ENCODE measurements at places on chromosomes 5 and 9.

DNA sequence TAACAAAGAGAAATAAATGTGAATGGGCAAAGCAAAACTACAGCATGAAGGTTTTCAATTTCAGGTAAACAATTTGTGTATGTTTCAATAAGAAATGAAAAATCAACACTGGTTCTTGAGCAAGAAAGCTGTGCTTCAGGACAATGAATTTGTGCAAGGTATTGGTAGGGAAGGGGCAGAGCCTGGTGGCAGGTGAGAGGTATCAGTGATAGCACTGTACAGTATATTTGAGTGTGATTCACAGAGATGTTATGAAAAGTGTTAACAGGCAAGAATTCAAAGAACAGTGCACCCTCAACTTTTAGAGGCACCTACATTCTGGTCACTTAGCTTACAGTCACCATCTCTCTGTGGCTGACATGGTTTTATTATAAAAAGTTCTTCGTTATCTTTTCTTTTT lies 25.7 kb downstream of the PLPP1 start:
- no peak for DNase-seq

- no peak for DNase-seq
Observed at GRCh38 chr5:80185095-80185494, 70.8 kb downstream of the SERINC5 start.

DNA sequence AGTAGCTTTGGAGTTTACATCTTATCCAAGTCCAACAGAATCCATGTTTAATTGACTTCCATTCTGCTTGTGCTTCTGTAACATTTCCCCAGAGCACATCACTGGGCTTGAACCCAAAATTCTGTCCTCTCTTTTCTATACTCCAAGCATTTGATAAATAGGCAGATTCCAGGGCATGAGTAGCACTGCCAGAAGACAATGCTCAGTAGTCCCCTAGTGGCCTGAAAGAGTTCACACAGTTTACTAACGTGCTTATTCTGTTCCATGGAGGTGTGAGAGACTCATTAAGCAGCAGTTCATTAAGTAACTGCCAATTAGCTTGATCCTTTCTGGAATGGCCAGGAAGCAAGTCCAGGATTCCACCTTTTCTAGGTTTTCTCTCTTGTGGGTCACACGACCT lies 9.4 kb upstream of the GABRA6 start:
- no peak for DNase-seq

DNA sequence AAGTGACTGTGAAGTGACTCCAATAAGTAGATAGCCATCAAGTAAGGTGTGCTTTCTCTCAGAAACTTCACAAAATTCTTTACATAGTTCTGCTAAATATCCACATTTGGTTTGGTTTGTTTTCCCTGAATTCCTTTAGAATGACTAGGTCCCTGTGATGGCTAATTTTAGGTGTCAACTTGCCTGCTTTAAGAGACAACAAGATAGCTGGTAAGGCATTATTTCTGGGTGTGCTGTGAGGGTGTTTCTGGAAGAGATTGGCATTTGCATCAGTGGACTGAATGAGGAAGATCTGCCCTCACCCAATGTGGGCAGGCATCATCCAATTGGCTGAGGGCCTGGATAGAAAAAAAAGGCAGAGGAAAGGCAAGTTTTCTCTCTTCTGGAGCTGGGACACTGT lies 8.3 kb upstream of the PTBP3 start:
- no peak for DNase-seq

GRCh38 chr9:20048985-20049384 lies 260.1 kb upstream of the SLC24A2 start:
- no peak for DNase-seq

- DNase-seq, result no peak
Observed at GRCh38 chr5:68376935-68377334, 161.4 kb downstream of the PIK3R1 start.

DNA sequence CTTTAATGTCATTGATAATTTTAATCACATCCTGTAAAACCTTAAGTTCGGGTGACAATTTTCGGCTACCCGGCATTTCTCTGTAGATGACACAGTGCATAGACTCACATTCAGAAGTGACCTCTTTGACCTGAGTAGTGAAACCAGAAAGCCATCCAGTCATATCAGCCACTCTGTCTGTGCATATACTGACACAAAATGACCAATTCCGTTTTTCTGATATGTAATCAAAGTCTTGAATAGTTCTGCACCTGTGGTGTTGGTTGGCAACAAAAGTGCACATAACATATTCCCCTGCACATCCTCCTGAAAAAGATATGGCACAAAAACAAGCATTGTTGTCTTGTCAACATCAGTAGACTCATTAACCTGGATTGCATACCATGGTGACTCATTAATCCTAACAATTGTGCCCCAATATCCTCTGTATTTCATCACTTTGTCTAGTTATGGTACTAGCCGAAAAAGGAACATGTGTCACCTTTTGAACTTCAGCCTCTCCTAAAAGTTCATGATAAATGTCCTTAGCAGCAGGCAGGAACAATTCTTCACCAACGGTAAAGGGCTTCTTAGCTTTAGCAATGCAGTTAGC lies 4.6 kb upstream of the HNRNPA0 start:
- DNase-seq, result no peak

- DNase-seq, result no peak
Observed at GRCh38 chr9:89786655-89787054, 181.8 kb downstream of the GADD45G start.

DNA sequence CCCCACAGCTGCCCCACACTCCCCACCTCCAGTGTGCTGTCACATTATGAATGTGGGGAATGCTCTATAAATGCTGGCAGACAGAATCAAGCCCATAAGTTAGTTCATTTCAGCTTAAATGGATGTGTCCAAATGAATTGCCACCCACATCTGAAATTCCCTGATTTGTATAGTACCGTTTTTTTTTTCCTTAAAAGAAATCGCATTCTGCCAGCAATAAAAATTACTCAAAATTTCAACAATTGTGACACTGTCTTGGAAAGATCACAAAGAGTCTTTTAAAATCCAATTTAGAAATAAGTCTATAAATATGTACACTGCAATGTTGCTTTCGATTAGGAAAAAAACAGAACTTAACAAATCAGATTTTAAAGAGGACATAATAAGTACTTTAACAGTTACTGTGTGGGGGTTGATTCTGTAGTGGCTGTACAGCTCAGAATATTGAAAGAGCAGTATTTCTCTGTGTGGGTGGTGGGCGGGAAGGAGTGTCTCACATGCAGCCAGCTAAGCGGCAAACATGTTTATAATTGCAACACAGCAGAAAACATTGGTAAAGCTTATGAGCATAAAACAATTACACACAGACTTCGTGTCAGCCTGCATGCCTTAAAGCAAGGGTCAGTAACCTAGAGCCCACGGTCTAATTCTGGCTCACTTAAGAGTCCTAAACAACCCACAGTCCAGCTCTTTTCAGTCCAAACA lies 24.9 kb upstream of the CSNK1G3 start:
- DNase-seq, result no peak

- DNase-seq, result no peak
Observed at GRCh38 chr5:138192826-138193225, 13.9 kb downstream of the KIF20A start.

DNA sequence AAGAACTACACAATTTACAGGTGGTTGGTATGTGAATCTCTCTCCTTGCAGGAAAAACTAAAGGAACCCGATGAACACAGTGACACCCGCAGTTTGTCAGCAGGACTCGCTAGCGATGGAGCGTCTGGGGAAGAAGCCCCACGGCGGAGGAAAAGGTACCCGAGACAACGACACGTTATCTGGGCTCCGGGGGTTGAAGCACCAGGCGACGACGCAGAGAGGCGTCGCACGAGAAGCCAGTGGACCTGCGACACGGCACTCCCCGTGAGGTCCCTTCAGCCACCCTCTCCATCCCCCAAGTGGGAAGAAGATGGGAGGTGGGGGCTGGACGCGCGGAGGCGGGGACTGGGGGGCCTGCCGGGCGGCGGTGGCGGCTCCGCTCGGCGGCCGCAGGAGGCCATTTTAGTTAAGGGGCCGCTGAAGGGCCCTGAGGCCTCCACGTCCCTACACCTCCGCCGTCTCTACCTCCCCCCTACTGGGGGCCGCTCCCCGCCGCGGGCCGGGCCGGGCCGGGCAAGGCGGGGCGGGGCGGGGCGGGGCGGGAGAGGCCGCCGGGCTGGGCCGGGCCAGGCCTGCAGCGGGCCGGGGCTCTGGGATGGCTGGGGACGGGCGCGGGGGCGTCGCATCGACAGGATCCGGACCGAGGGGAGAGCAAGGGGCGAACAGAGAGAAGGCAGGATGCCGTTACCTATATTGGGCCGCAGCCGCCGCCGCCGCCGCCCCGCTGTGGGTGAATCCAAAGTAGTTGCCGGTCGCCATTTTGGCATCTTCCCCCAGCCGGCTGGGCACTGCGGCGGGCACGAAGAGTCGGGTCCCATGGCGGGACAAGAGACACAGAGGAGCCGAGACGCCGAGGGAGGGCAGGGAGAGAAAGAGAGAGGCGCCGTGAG lies 754 bp downstream of the ZFR start:
- peak; percentile 81 for DNase-seq

GRCh38 chr5:1776831-1777230 lies 22.8 kb downstream of the MRPL36 start:
- DNase-seq, result no peak

DNA sequence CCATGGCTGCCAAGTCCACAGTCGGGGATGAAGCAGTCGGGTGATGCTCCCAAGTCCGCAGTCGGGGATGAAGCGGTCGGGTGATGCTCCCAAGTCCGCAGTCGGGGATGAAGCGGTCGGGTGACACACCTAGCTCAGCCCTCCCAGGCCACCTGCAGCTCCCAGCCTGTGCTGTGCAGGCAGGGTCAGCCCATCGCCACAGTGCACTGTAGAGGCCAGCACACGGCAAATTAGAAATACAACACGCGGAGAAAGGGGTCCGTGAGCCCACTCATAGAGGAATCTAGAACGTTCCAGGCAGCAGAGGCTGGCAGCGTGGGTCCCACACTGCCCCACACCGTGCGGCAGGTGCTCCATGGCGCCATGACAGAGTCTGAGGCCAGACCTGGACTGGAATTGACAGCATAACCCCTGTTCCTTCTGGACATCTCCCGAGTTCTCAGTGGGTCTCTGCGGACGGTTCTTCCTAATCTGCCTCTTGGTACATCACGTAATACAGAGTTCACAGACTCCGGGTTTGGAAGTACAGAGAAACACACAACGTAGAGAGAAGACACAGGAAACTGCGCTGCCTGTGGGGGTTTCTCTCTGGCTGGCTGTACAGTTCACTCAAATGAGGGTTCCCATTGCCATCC lies 7.7 kb upstream of the EXOC3 start:
- DNase-seq, result no peak

DNA sequence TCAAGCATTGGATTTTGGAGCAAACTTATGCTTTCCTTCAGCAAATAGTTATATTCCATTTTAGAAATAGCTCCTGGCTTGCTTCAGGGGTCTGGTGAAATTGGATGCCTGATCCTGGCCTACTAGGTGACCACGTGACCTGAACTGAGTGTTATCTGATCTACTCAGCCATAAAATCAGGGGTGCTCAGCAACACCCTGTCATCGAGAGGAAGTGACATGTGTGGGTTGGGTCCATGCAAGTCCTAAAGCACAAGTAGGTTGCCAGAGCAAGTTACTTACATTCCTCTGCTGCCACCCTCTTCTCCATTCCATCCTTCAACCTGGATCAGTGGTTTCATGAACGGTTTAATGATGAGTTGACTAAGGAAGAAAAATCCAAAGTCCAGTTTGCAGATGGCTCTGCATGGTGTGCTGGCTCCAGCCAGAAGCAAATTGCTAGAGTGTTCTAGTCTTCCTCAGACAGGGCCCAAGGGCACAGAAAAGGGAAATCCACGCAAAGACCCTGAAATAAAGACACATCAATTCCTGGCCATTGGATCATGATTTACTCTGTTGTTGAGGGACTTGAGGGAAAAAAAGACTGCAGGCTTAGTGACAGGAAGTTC lies 2.8 kb upstream of the FAM193B start:
- no peak for DNase-seq

GRCh38 chr9:111943200-111943599 lies 46.6 kb downstream of the UGCG start:
- no peak for DNase-seq

DNA sequence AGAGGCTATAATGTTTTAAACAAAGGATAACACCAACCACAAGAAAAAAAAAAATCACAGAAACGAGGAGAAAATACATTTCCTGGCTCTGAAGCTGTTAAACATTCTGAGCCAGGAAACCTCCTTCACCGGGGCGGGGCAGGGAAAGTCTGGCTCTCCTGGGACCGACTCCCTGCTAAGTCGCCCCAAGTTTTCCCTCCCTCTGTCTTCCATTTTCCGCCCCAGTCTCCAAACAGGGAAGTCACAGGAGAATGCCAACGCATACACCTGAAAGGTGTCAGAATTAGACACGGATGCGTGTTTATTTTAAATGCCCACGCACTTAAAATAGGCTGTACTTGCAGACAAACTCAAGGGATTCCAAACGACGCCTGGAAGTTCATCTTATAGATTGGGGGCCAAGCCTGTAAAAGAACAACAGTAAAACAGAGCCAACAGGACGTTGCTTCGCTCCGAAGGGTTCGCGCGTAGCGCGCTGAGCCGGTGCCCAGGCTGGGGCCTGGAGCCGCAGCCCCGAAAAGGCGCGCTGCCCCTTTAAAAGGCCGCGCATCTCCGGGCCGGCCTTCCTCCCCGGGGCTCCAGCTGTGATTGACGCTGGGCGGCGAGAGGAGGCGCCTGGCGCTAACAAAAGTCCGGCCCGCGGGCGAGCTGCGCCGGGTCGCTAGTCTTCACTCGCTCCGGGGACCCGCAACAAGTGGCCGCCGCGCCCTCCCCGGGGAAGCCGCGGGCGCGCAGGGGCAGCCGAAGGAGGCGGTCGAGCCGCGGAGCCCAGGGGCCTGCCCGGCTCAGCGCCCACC lies at the start of gene FBXL7:
TSS of gene FBXL7 (plus strand) at position 653 of the 797 bp plus-strand sequence.
- DNase-seq, result peak; percentile 75

- DNase-seq, result no peak
Observed at GRCh38 chr5:157918811-157919742, 60.1 kb upstream of the CLINT1 start.

DNA sequence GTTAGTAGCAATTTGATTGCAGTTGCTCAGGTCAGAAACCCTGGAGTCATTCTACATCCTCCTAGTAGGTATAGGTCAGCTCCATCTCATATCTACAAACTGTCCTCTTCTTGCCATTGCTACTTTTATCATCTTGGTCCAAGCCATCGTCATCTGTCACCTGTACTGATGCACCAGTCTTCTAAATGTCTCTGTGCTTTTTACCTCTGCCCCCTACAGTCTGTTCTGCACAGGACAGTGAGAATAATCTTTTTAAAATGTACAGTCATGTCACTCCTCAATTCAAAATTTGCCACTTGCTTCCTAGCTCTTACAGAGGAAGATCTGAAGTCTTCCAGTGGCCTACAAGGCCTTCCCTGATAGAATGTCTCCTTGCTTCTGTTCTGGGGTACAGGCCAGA lies 6.8 kb downstream of the NNT start:
- no peak for DNase-seq

All from SW 1271 (cell line).